ENCODE measurements at places on chromosomes 5 and 9.

DNA sequence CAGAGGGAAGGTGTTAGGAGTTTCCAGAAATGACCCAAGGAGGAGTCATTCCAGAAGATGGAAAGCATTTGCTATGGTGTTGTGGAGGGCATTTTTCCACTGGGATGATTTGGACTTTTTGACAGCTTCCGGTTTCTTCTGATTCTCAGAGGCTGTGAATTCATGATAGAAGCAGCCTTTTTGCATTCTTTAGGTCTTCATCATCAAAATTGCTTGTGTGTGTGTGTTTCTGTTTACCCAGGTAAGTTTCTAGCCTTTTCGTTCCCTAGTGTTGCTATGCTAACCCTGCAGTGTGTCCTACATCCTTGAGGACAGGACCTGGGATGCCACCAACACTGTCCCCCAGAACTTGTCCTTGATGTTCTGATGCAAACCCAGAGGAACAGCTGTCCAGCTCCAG is 19.6 kb downstream of the IRX1 start:
- DNase-seq, result no peak

DNA sequence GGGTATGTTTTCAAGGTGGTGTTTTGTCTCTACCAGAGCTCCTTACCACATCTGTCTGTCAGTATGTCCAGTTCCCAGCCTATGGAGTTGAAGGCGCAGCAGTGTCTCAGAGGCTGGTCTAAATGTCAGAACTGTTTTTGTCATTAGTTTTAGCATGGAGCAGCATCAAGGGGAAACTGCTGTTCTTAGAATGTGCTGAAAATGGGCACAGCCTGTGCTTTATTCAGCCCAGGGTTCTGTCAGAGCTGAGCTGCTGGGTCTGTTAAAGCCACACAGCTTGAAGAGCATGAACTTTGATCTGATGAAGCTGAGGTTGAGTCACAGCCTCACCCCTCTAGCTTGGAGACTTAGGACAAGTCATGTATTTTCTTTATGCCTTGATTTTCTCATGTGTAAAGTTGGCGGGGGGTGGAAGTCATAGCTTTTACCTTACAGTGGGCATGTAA is 71.9 kb downstream of the RALGPS1 start:
- no peak for DNase-seq

DNA sequence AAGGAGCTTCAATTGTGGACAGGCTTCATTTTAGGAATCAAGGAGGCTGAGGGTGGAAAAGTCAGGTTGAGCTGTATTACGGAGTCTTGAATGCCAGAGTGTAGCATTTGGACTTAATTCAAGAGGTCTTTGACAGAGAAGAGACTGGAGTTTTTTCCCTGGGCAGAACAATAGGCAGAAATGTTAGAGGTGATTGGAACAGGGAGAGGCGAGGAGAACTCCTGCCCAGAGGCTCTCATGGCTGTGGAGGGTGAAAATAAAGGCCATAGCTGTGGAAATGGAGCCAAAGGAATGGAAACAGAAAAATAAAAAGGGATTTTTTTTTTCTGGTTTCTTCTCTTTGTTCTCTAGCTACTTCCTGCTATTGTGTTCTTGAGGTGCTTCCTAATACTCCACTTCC is 3.7 kb upstream of the IFNB1 start:
- no peak for DNase-seq

- no peak for DNase-seq
Observed at GRCh38 chr9:73437758-73438157, 286.1 kb downstream of the ANXA1 start.

DNA sequence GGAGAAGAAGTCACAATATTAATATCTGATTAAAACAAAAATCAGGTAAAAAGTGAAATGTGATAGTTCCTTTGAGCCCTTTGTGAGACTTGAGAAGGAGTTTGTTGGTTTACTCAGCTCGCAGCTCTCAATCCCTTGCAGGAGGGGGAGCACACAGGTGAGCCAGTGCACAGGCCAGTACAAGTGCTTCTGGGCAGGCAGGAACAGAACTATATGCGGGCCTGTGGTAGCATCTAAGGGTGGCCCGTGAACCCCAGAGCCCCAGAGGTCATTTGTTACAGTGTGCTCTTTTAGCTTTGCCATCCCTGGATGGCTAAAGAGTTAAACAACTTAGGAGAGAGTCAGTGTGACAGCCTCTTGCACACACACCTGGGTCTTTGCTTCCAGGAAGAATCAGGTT is 215.3 kb upstream of the EDIL3 start:
- no peak for DNase-seq

GRCh38 chr5:32712481-32713360 is 1.6 kb downstream of the NPR3 start:
- no peak for DNase-seq

- DNase-seq, result no peak
Observed at GRCh38 chr5:135718151-135718550, 116.3 kb upstream of the SLC25A48 start.

GRCh38 chr9:3879315-3879714 is 353.5 kb upstream of the RFX3 start:
- no peak for DNase-seq

DNA sequence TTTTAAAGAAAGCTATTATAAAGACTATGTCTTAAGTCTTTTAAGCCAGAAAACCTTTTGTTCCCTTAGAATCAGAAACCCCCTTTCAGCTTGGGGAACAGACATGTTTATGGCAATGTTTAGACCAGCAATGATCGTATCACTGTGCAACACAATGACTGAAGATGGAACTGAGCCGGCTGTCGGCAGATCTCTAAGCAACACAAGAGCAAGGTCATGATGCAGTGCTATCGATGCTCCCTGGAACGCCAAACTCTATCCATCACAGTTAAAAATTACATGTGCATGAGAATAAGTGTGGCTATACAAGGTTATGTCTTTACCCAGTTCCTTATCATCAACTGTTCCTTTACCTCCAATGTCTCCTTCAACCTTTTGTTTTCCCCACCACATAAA is 1.8 kb upstream of the RNF44 start:
- DNase-seq, result no peak

DNA sequence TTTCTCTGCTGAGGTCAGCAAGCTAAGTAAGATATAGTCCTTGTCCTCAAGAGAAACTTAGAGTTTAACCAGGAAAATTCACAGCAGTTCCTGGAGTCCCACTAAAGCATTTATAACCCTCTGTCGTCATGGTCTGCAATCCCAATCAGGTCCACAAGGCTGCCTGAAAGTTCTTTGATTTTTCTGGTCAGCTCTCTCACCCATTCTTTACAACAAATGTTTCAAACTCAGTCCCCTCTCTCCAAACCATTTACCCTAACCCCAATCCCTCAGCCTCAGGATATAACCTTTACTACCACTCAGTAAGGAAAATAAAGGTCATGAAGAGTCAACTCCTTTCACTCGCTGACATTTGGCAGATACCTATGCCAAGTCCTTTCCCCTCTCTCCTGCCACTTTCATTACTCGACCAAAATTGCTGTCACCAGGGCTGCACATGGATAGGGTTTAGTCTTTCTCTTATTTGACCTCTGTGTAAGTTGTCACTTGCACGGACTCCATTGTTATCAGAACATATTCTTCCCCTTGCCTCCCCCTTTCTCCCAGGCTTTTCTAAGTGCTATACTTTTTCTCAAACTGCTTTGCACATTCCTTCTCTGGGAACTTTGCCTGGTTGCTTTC is 936.6 kb downstream of the NR2F1-AS1 start:
- no peak for DNase-seq

DNA sequence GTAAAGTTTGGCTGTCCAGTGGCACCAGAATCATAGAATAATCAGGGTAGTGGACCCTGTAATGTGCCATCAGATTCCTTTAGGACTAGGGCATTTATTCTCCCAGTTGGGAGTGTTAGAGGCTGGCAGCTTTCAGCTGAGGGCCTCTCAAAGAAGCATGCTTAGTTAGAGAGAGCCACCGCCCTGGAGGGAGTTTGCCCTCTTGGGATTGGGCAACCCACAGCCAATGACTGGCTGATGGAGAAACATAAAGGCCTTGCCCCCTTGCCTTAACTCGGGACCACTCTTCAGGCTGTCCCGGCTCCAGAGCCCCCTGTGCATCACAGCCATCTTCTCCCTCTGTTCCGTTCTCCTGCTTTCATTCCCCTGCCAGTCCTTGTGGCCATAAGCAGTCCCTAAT is 20.5 kb upstream of the IFNK start:
- DNase-seq, result no peak

- DNase-seq, result no peak
Observed at GRCh38 chr5:77282337-77283027, 72.0 kb downstream of the PDE8B start.

GRCh38 chr5:171705036-171705435 is 80.6 kb upstream of the SMIM23 start:
- no peak for DNase-seq

DNA sequence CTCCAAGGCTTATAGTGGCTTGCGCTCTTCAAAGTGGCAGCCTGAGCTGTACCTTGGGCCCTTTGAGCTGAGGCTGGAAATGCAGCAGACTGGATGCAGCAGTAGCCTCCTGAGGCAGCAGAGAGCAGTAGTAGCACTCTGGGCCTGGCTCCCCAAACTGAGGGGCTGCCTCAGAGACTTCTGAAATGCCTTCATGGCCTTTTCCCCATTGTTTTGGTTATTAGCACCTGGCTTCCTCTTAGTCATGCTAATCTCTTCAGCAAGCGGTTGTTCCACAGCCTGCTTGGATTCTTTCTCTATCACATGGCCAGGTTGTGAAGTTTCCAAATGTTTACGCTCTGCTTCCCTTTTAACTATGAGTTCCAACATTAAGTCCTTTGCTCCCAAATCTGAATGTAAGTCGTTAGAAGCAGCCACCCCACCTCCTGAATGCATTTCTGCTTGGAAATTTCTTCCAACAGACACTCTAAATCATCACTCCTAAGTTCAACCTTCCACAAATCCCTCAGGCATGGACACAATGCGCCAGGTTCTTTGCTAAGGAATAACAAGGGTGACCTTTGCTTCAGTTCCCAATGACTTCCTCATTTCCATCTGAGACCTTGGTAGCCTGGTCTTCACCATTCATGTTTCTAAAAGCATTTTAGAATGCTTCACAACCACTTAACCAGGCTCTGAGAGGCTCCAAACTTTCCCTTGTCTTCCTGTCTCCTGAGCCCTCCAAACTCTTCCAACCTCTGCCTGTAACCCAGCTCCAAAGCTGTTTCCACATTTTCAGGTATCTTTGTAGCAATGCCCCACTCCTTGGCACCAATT is 145.8 kb downstream of the ZDHHC21 start:
- no peak for DNase-seq

DNA sequence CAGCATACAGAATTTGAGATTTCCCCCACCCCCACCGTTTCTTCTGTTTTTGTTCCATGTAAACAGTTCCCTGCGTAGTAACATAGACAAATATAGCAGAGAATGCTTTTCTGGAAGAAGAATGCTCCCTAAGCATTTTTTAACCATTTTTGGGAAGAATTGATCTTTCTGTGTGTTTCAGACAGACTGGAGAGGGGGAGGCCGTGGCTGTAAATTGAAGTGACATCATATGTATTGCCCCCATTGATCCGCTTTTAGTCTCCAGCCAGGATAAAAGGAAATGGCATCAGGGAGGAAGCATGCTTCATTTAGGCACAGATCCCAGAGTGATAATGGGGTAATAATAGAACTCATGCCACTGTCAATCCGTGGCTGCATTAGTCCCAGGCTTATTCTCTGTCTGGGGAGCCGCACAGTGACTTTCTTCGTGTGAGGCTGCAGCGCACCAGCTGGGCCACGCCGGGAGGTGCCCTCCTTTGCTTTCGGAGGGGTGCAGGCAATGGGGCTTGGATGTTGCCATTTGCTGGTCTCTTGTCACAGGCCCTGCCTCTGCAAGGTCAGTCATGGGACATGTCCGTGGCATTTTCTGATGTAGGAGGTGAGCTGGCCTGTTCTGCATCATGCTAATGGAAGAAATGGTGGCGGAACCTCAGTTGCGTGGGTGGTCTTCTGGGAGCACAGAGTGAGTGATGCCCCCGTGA is 261.5 kb downstream of the FANCC start:
- no peak for DNase-seq

DNA sequence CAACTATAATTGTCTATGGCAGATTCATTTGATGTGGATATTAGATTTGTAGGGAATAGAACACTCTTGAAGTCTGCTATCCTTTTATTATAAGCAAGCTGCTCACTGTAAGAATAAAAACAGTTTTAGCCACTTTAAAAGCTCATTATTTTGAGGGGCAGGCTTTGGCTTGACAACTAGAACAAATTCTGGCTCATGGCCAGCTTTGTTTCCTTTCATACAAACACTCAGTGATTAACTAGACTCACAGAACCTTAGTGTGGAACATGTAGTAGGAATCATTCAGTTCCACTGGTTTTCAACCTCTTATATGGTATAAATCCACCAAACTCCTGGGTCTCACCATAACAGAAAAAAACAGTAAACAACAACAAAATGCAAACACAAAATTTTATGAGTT is 27.4 kb upstream of the CEP120 start:
- no peak for DNase-seq

GRCh38 chr5:7822449-7822848 is 28.5 kb downstream of the CFAP90 start:
- no peak for DNase-seq

DNA sequence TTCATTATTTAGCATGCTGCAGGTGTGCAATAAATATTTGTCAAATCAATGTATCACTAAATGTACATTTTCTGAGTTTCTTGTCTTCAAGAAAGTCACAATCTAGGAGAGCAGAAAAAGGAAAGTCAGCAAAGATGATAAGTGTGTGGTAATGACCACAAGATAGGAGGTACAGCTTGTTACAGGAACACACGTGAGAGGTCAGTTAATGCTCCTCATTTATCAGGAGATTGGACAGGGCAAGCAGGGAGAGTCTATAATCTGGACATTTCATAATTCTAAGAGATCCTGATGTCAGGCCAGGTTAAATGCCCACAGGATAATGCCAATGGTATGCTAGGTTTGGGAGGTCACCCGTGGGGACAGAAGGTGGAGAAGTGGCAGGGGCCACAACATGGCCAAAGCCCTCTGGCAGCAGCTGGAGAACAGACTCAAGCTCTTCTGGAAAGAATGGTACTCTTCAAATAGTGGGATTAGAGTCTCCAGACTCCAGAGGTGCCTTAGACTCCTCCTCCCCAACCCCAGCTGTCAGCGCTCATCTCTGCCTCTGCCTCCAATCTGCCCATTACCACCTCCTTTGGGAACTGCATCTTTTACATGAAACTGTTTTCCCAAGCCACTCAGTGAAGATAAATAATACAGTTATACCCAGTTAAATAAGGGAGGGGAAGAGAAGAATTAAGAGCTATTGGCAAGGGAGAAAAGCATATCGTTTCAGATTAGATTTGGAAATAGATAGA is 114.3 kb downstream of the ASTN2 start:
- no peak for DNase-seq

GRCh38 chr5:109045710-109046109 is 298.0 kb downstream of the FER start:
- DNase-seq, result no peak

- DNase-seq, result no peak
Observed at GRCh38 chr9:112869041-112869529, 21.6 kb downstream of the SLC46A2 start.

DNA sequence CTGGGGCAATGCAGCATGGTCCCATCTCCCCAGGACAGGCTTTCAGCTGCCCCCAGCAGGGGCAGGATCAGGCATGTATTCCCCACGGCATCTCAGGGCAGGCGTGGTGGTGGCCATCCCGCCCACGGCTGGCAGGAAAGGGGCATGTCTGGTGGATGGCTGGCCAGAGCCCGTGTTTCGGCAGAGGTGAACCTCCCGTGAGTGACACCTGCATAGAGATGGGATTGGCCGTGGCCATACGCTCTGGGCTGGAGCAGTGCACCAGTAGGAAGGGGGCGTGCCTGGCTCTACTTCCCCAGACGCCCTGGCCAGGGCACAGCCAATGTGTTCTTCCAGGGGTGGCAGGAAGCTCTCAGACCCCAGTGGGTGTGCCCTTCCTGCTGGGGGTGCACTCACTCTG is 139.1 kb downstream of the ZNF354C start:
- no peak for DNase-seq

Measured in stimulated activated CD4-positive, alpha-beta T cell treated with anti-CD3 and anti-CD28 coated beads, Interleukin-1b, Interleukin-23, amount 100 ng/mL, for 1 hour (primary cell).